Thoracic aorta (tissue), 2 donors: ENCODE measurements at places on chromosomes 2 and 18. TPM values are rescaled to one million over a fixed set of nuclear protein-coding genes. Genes with fewer than 3 reads are reported as not detected.

The SPDYA gene
- 3.0 TPM for total RNA-seq

The DSG2 gene
- total RNA-seq = 0.81 TPM

The SCLY gene
- total RNA-seq = 33.7 TPM

The TMEM198 gene
- total RNA-seq = 1.4 TPM

The INHBB gene
- 2.8 TPM for total RNA-seq

The SERPINB4 gene
- total RNA-seq = not detected

GRCh38 chr2:37215250-37215649, 16.1 kb downstream of the CEBPZ start:
- peaks cover 31% of the 10 kb centered on the region for H3K36me3 ChIP-seq
- no peak overlapping the region for H3K4me3 ChIP-seq
- H3K4me1 ChIP-seq = no peaks in the 10 kb centered on the region
- no peaks in the 10 kb centered on the region for H3K27me3 ChIP-seq
- no peak overlapping the region for H3K27ac ChIP-seq

GRCh38 chr18:39494211-39494896, 1928.8 kb upstream of the CELF4 start:
- H3K36me3 ChIP-seq = no peaks in the 10 kb centered on the region
- H3K27me3 ChIP-seq = no peaks in the 10 kb centered on the region
- H3K4me3 ChIP-seq = no peak overlapping the region
- no peak overlapping the region for H3K27ac ChIP-seq
- H3K4me1 ChIP-seq = no peaks in the 10 kb centered on the region
- no peak for DNase-seq

DNA sequence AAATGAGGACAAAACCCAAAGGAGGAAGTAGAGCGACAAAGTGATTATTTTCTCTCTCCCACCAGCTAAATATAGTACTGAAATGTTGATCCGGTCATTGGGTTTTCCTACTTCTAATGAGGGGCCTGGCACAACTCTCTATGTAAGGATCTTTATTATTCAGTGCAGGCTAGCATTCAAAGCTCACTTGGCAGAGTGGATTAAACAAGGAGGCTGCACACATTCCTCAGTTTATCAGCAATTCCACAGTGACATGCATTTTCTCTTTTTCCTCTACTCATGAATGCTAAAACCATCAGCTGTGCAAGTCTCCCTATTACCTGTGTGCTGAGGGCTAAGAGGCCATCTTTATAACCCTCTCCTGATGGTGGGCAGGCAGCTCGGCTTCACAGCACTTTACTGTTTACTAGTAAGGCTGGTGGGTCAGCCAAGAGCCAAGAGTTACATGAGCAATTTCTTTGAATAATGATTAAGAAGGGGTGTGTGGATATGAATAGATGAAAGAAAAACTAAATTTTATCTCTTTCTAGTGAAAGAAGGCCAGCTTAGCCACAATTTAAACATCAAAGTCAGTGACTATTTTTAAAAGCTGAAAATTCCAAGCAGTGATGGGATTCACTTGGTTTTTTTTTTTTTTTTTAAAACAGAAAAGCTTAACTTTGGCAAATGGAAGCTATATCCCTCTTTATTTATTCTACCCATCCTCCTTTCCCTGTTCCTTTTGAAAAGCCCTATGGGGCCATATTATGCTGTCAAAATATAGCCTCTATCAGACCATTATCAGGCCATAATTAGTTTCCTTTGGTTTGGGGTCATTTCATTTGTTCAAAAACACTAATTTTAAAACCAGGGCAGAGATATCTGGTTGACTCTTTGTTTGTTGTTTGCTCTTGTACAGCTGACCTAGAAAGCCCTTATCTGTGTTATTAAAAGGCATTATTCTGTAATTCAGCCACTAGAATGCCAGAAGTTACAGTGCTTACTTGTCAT, 111.0 kb downstream of the RBM43 start:
- peaks cover 6% of the 10 kb centered on the region for H3K4me1 ChIP-seq
- no peaks in the 10 kb centered on the region for H3K36me3 ChIP-seq
- DNase-seq = no peak
- H3K4me3 ChIP-seq = no peak overlapping the region

GRCh38 chr2:229268626-229269025, 2.5 kb downstream of the PID1 start:
- H3K36me3 ChIP-seq = no peaks in the 10 kb centered on the region
- peak overlapping the region; percentile 90 for H3K27ac ChIP-seq
- no peaks in the 10 kb centered on the region for H3K27me3 ChIP-seq
- peak overlapping the region; percentile 94 for H3K4me3 ChIP-seq
- H3K4me1 ChIP-seq = peaks cover 54% of the 10 kb centered on the region

DNA sequence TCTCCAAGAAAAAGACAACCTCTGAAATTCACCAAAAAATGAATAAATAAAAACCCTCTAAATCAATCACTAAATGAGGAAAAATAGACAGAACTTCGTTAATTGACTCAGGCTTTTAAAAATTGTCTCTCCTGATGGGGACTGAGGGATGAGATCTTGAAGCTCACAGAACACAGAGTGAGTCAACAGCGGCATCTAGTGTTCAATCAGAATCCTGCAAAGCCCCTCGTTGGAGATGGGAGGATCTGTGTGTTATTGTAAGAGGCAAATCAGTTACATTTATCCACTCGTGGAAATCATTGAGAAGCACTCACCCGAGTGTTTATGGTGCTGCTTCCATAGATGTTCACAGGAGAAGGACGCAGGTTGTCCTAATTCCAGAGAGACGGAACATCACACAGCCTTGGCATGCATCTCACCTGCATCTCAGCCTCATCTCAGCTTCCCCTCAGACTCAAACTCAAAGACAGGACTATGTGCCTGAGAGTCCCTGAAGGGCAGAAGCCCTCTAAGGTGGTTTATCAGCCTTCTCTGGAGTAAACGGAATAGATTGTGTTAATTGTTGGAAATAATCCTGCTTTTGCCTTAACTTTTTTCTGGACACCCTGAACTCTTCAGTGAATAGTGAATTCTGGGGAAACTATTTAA, 82.0 kb downstream of the MREG start:
- H3K4me3 ChIP-seq = peak overlapping the region; percentile 61
- DNase-seq = peak; percentile 15
- H3K36me3 ChIP-seq = no peaks in the 10 kb centered on the region
- no peak overlapping the region for H3K27ac ChIP-seq

GRCh38 chr18:10377956-10378355, 76.5 kb upstream of the APCDD1 start:
- no peaks in the 10 kb centered on the region for H3K36me3 ChIP-seq
- no peak for DNase-seq
- no peak overlapping the region for H3K4me3 ChIP-seq
- H3K4me1 ChIP-seq = peaks cover 13% of the 10 kb centered on the region
- H3K27ac ChIP-seq = no peak overlapping the region
- no peaks in the 10 kb centered on the region for H3K27me3 ChIP-seq

DNA sequence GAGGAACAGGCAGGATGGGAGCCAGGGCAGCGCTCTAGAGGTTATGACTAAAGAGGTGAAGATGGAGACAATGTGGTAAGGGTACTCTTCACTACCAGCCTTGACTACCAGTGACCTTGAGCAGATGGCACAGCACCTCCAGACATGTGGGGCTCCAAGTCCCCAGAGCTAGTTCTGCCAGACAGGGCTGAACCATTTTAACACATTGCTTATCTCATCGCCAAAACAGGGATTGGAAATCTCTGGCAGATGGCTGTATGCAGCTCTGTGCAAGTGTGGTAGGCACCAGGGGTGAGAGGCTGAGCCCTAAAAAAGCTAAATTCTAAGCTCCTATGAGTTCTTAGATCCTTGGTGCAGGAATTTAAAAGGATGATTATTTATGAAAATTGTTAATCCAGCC, 41.3 kb downstream of the FSHR start:
- no peaks in the 10 kb centered on the region for H3K27me3 ChIP-seq

- no peaks in the 10 kb centered on the region for H3K27me3 ChIP-seq
- peaks cover 5% of the 10 kb centered on the region for H3K4me1 ChIP-seq
- no peak for DNase-seq
- no peak overlapping the region for H3K27ac ChIP-seq
- peaks cover 70% of the 10 kb centered on the region for H3K36me3 ChIP-seq
- no peak overlapping the region for H3K4me3 ChIP-seq
Measured at GRCh38 chr2:69344305-69344704, 42.7 kb downstream of the GFPT1 start.

- no peak for DNase-seq
- no peak overlapping the region for H3K27ac ChIP-seq
- no peak overlapping the region for H3K4me3 ChIP-seq
- H3K36me3 ChIP-seq = no peaks in the 10 kb centered on the region
- H3K4me1 ChIP-seq = no peaks in the 10 kb centered on the region
- H3K27me3 ChIP-seq = no peaks in the 10 kb centered on the region
Measured at GRCh38 chr2:172472446-172473033, 45.2 kb downstream of the ITGA6 start.

GRCh38 chr2:39537150-39537549, 100.1 kb upstream of the MAP4K3 start:
- H3K4me1 ChIP-seq = peaks cover 5% of the 10 kb centered on the region
- H3K36me3 ChIP-seq = no peaks in the 10 kb centered on the region
- H3K27me3 ChIP-seq = no peaks in the 10 kb centered on the region
- DNase-seq = no peak
- no peak overlapping the region for H3K4me3 ChIP-seq
- no peak overlapping the region for H3K27ac ChIP-seq

DNA sequence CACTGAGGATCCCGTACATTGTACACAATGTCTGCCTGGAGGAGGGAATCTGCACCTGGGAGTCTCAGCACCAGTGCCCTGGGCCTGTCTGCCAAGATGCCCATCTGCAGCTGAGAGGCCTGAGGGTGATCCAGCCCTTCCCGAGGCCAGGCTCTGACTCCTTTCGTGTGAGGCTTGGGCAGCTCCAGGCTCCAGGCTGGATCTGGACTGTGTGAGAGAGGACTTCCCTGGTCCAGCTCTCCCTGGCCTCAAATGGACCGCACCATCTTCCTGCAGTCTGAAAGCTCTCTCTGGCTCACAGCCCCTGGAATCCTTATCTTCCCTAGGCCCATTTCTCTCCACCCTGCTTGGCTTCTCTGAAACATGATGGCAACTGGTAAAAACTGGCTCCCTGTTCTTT, 324.6 kb downstream of the DYSF start:
- H3K4me1 ChIP-seq = peaks cover 4% of the 10 kb centered on the region
- no peaks in the 10 kb centered on the region for H3K27me3 ChIP-seq
- H3K36me3 ChIP-seq = no peaks in the 10 kb centered on the region
- no peak overlapping the region for H3K4me3 ChIP-seq
- no peak for DNase-seq

DNA sequence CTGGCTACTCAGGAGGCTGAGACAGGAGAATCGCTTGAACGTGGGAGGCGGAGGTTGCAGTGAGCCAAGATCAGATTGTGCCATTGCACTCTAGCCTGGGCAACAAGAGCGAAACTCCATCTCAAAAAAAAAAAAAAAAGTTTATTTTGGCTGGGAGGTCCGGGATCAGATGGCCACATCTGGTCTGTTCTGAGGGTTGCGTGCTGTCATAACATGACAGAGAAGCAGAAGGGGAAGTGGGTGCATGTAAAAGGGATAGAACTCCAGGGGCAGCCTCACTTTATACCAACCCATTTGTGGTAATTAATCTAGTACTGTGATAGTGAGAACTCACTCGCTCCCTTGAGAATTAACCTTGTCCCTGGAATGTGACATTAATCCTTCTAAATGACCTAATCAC, 101.2 kb downstream of the PTPN4 start:
- H3K36me3 ChIP-seq = no peaks in the 10 kb centered on the region
- no peaks in the 10 kb centered on the region for H3K27me3 ChIP-seq
- H3K4me1 ChIP-seq = peaks cover 19% of the 10 kb centered on the region
- no peak overlapping the region for H3K27ac ChIP-seq

GRCh38 chr2:196798980-196799379, 503 bp downstream of the GTF3C3 start:
- H3K4me1 ChIP-seq = peaks cover 5% of the 10 kb centered on the region
- no peak for DNase-seq
- peak overlapping the region; percentile 65 for H3K27ac ChIP-seq
- H3K4me3 ChIP-seq = peak overlapping the region; percentile 86
- H3K27me3 ChIP-seq = no peaks in the 10 kb centered on the region

DNA sequence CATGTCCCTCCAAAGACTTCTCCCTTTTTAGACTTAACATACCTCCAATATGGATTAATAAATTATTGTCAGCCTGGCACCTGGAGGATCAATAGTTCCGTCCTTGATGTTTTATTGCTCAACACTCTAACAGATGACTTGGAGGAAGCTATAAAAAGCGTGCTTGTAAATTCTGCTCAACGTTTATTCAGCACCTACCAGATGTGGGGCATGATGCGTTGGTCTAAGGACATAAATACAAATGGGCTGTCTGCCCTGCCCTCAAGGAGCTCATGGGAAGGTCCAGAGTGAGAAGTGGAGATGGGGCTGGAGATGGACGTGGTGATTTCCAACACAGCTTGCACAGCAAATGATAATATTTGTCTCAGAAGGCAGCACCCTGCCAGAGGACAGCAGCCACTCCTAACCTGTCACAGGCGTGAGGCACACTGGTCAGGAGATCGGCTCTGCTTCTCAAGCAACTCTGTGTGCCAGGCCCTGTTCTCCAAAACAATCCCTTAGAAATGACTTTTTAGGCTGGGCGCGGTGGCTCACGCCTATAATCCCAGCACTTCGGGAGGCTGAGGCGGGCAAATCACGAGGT, 25.5 kb upstream of the ZCCHC2 start:
- H3K4me3 ChIP-seq = no peak overlapping the region
- H3K27me3 ChIP-seq = no peaks in the 10 kb centered on the region
- H3K36me3 ChIP-seq = no peaks in the 10 kb centered on the region

- no peak for DNase-seq
- H3K36me3 ChIP-seq = no peaks in the 10 kb centered on the region
- no peaks in the 10 kb centered on the region for H3K27me3 ChIP-seq
- no peak overlapping the region for H3K27ac ChIP-seq
Measured at GRCh38 chr2:150900913-150901312, 360.8 kb downstream of the RBM43 start.

- peak overlapping the region; percentile 75 for H3K27ac ChIP-seq
- no peak for DNase-seq
- peaks cover 22% of the 10 kb centered on the region for H3K4me1 ChIP-seq
- H3K27me3 ChIP-seq = no peaks in the 10 kb centered on the region
Measured at GRCh38 chr18:12408247-12408869, 629 bp downstream of the PRELID3A start.

DNA sequence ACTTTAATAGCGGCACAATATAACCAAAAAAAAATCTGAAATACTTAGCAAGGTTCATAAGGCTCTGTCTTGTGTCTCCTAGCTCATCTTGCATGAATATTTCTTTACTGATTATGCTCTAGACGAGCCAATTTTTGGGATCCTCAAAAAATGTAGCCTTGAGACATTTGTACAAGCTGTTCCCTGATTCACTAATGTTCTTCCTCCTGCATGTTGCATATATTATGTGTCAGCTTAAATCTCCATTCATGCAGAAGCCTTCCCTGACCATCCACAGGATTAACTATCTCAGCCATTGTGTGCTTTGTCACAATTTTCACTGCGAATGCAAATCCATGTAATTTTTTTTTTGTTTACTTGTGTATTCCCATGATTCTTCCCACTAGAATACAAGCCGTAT, 594.0 kb upstream of the VRK2 start:
- no peak for DNase-seq
- no peaks in the 10 kb centered on the region for H3K27me3 ChIP-seq
- no peaks in the 10 kb centered on the region for H3K36me3 ChIP-seq
- H3K4me1 ChIP-seq = no peaks in the 10 kb centered on the region
- no peak overlapping the region for H3K27ac ChIP-seq
- no peak overlapping the region for H3K4me3 ChIP-seq
